ENCODE measurements at places on chromosomes 6 and 20.

DNA sequence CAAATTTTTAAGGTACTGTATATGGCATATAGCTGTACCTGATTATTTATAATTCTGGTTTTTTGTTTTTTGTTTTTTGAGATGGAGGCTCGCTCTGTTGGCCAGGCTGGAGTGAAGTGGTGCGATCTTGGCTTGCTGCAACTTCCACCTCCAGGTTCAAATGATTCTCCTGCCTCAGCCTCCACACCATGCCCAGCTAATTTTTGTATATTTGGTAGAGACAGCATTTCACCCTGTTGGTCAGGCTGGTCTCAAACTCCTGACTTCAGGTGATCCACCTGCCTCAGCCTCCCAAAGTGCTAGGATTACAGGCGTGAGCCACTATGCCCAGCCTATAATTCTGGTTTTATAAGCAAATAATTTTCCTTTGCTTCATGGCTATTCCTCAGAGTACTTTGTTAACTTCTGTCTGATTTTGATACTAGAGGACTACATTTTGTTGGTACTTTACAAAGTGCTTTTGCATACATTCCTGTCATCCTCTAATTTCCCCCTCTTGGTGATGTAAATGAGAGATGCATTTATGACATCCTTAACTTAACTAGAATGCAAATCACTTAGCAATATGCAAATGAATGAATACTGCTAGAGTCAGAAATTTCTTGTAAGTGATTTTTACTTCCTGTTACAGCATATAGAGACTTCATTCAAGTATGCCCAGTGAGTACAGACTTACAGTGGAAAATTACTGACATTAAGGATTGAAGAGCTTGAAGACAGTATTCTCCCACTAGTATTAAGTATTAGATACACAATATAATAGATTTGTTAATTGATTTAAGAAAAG lies 35.7 kb upstream of the ARID1B start:
- no peak for DNase-seq

GRCh38 chr6:131600716-131601115 lies 27.3 kb downstream of the MED23 start:
- DNase-seq: no peak

GRCh38 chr6:159255434-159255951 lies 86.3 kb downstream of the FNDC1 start:
- DNase-seq: no peak

- DNase-seq: no peak
Measured at GRCh38 chr20:19668418-19668817, 89.6 kb upstream of the RIN2 start.
